ENCODE measurements at places on chromosomes 5 and 9.

GRCh38 chr5:45038366-45038987 is 229.7 kb downstream of the MRPS30 start:
- peak; percentile 68 for DNase-seq

GRCh38 chr5:16616536-16617273 is at the start of gene RETREG1:
TSS of gene RETREG1 (minus strand) at chr5:16616997. CDS start at chr5:16616971, 26 bp downstream.
- peak; percentile 25 for DNase-seq

- DNase-seq = peak; percentile 95
Measured at GRCh38 chr5:134758504-134759341, at the start of gene DDX46. TSS of gene DDX46 (plus strand) at chr5:134758779. CDS start at chr5:134758939, 160 bp downstream.

DNA sequence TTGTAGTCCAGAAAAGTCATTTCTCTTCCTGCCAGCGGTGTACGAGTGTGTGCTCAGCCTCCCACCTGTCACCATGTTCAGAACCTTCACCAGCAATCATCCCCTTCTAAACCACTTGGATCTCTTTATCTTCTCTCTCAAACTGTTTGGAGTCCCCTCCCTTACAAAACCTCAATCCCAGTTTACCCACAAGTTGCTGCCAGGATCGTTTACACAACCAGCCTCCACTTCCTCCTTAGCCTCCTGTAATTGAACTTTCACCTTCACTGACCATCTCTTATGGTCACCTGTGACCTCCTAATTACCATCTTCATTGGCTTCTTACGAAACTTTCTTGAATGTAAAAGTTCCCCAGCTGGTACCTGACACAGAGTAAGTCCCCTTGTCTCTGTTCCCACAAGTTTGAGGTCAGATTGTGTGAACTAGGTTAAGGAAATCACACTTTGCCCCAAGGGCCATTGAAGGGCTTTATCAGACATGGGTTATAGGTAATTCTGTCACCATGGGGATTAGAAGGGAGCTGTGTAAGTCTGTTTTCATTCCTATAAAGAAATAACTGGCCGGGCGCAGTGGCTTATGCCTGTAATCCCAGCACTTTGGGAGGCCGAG is 20.0 kb downstream of the RNF44 start:
- DNase-seq = peak; percentile 39
